ENCODE measurements at places on chromosomes 7 and 10.

DNA sequence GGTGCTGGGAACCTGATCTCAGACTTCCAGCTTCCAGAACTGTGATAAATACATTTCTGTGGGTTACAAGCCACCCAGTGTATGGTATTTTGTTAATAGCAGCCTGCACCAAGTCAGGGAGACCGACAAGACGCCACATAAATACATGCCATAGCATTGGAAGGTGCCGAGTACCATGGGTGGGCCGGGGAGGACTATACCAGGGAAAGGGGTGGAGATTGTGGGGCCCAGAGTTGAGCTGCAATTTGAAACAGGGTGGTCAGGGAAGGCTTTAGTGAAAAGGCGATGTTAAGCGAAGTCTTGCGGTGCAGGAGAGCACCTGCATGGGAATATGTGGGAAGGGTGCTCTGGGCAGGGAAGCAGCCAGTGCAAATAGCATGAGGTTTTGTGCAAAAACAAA, 88.9 kb upstream of the LRRC4 start:
- no peak for DNase-seq

GRCh38 chr10:89644967-89645741, at the start of gene PANK1:
Gene PANK1, minus strand, starts transcription at chr10:89645242. Its CDS starts 351 bp downstream, at chr10:89644891.
- DNase-seq: peak; percentile 73

GRCh38 chr7:105672801-105673200, 91.5 kb upstream of the EFCAB10 start:
- DNase-seq: no peak

GRCh38 chr10:76540331-76540730, 1097.3 kb downstream of the KCNMA1 start:
- DNase-seq: no peak

DNA sequence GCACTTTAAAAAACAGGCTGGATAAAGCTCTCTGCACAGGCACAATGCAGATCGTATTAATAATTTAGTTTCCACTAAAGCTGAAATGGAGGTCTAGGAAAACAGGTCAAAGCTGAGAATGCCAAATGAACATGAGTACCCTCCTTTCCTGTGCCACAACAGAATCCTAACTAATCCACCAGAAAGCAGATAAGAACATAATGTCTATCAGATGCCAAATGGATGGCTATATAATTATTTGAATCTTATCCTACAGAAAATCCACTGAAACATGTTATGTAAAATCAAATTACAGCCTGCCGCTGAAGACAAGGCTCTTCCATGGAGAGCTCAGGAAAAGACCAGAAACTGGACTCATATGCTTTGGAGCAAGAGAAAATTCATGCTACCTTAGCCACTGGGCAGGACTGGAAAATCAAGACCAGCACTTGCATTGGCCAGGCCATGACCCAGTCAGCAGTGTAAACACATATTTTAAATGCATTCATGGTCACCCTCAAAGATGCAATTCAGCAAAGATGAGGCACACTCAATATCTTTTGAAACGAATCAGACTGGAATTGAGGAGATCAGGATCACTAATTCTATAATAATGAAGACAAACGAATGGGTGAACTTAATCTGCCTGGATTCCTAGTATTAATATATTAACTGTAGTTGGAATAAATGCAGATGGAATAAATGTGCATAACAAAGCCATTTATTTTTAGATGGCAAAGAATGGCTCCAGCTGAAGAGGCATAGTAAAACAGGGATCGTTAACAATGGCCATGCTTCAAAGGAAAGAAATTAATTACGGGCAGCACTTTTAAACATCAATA, 13.2 kb downstream of the ANK3 start:
- DNase-seq: no peak

GRCh38 chr7:102983602-102984001, 70.8 kb downstream of the LRRC17 start:
- no peak for DNase-seq

DNA sequence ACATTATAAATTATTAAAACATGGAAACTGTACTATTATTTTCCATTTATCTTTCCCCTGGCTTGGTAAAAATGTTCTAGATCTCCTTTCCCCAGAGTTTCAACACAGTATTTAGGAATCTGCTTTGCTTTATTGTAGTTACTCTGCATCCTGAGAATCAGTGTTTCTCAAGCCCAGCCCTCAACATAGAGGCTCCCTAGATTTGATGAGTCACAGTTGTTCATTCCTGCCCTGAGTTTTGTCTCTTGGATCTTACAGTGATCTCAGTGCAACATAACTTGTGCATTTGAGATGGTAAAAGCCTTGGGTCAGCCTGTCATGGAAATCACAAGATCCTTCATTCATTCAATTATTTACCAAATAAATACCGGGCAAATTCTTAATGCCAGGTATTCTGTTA, 63.0 kb downstream of the VAX1 start:
- no peak for DNase-seq

- DNase-seq: no peak
These were observed 19.0 kb downstream of the SRI start for GRCh38 chr7:88200789-88201188.

- DNase-seq: no peak
These were observed 60.4 kb downstream of the VIPR2 start for GRCh38 chr7:159084069-159084801.

DNA sequence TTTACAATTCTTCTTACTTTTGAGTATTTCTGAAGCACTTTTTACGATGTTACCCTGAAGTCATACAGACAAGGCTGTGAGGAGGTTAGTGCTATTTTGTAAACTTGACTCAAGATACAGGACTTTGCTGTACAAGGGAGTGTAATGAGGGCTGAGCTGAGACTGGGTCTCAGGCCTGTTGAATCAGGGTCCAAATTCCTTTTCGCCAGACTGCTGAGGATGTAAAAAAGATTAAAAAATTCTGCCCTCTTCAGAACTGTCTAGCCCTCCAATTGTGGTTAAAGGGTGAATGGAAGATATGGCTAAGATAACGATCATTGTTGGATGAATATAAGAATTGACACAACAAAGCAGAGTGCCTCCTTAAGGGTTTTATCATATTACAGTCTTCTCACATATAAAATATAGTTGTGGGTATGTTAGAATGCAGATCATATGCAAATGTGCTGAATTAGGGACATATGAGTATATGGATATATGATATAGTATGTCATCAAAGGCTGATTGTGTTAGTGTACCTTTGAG, 165.4 kb downstream of the SUGCT start:
- DNase-seq: no peak

DNA sequence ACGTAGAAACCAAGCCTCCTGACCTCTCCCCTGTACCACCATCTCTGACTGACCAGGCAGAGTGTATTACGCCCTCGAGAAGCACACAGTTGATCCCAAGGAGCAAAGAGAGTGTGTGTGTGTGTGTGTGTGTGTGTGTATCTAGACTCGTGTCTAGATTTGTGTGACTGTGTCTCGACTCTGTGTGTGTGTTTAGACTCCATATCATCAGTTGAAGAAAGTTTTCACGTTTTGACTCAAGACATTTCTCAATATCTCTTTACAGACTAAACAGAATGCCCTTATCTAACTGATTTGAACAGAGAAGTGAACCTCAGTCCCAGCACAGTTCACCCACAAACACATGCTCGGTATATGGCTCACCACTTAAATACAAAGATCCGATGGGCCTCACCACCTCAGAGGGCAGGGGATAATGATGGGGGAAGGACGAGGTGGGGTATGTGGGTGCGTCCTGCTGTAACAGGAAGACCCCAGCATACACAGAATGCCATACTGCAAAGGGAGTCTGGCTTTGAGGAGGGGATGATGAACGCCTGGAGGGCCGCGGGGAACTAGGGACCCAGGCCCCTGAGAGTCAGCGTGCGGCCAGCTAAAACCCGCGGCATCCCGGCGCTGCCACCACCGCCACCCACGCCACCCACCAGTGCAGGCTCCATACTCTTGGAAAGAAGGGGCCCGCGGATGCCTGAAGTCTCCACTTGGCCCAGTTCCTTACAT, 780 bp downstream of the ALDH18A1 start:
- peak; percentile 21 for DNase-seq

DNA sequence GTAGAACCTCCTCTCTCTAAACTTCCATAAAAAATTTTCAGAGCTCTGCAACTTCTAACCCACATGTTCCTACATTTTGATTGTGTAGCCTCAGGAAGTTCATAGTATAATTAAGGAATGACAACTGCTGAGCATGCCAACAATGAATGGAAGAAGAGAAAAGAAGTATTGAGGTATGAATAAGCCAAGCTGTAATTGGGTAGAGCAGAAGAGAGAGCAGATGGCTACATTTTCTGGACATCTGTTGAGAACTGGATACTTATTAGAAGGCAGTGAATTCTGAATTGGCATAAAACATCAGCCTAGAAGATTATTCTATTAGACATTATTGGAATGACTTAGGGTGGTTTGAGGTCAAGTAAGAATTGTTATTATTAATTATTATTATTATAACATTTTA, 728.3 kb upstream of the PHF14 start:
- DNase-seq: no peak

DNA sequence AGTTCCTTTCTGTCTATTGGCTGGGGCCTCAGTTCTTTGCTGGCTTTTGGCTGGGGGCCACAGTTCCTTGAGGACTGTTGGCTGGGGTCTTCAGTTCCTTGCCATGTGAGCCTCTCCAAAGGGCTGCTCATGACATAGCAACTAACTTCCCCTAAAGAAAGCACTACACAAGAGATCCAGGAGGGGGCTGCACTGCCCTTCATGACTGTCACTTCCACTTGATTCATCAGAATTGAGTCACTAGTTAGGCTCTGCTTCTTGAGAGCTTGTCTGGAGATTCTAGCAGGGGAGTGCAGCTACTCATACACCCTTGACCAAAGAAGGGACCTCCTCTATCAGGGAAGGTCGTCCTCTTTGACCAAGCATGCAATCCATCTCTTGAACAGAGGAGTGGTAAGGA, 38.0 kb upstream of the MKX start:
- DNase-seq: no peak

DNA sequence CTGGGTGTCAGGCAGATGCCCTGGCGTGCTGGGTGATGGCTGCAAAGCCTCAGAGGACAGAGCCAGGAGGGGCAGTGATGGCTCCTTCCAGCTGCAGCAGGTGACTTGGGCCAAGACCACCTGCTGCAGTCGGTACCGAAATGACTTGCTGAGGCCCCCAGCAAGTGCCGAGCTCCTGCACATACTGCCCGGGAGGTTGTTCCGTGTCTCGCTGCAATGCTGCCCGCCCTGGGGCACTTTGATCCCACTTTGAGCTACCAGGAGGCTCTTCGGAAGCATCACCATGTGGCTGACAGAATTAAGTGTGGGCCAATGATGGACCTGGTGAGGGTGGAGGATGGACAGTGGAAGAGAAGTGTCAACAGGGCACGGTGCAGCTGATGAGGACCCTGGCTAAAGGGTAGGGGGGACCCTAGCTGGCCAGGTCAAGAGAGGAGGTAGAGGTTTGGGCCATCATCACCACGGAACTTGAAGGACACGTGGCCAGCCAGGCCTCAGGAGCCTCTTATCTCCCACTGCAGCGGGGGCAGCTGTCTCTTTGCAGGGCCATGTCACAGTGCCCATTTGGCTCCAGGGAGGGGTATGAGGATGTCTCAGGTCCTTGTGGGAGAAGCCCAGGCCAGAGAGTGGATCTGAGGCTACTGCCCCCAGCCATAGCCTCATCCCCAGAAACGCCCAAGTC, 51.1 kb upstream of the NANOS1 start:
- no peak for DNase-seq
